ENCODE measurements at places on chromosomes 5 and 9.

GRCh38 chr5:75167345-75167744 lies 69.3 kb downstream of the ANKRD31 start:
- DNase-seq: no peak

DNA sequence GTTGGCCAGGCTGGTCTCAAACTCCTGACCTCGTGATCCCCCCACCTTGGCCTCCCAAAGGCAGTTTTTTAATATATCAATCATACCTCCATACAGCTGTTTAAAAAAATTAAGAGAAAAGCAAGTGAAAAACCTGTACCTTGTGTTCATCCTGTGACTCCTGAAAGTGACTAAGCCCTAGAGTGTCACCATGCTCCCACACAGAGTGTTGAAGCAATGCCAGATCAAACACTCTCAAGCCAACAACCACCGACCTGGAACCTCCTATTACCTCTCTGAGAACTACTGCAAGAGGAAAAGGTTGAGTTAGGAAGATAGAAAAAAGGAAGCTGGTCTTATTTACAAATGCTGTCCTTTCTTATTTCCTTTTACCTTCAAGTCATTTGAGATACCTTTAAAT lies 123.5 kb downstream of the RASEF start:
- no peak for DNase-seq

GRCh38 chr5:99105216-99105615 lies 176.4 kb upstream of the CHD1 start:
- DNase-seq: no peak

DNA sequence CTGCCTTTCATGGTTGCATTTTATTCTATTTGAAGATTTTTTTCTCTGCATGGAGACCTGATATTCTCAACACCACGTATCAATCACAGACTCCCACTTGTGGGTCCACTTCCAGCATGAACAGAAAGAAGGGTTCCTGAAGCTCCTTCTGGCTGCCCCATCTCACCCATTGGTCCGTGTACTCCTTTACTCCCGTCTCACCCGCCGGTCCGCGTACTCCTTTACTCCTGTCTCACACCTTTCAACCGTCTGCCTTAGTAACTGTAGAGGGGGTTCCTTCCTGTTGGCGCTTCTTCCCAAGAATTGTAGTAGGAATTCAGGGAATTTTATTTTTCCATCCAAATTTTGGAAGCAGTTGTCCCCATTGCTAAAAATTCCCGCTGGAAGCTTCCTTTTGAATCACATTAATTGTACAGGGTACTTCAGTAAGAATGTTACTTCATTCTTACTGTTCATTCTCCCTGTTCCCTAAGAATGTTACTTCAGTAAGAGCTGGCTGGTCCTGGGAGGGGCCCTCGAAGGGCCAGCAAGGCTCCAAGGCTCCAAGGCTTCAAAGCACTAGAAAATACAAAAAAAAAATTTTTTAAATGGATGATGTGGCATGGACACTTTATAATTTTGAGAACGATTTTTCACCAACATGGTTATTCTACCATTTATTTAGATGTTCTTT lies 3.9 kb upstream of the LPCAT1 start:
- DNase-seq: no peak

DNA sequence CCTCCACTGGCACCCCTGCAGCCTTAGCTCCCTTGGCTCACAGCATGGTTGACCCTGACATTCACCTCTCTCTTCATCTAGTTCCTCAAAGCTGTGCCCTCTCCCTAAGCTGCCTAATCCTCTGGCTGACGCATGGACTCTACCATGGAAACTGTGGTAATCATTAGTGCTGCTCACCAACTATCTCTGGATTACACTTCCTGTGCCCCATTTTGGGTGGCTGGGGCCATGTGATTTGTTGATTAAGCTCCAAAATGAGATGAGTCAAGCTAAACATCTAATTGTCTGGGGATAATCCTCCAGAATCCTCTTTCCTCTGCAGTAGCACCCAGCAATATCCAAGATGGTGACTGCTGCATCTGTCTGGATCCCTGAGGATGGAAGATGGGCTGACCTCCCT lies 264.4 kb downstream of the SH3GL2 start:
- DNase-seq: no peak

Measured in kidney capillary endothelial cell (primary cell).